ENCODE measurements at places on chromosomes 13 and 19.

DNA sequence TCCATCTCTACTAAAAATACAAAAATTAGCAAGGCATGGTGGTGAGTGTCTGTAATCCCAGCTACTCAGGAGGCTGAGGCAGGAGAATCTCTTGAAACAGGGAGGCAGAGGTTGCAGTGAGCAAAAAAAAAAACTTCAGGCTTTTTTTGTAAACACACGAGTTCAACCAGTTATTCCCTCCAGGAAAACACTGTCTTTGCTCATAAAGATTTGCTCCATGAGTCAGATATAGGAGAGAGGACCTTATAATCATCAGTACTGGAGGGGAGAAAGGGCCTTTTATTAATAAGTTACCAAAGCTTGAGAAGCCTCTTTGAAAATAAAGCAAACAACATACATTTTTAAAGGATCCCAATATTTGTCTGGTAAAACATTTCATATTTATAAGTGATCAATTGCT, 110.7 kb downstream of the EFNB2 start:
- H3K36me3 ChIP-seq: no peaks in the 10 kb centered on the region
- no peaks in the 10 kb centered on the region for H3K4me1 ChIP-seq
- DNase-seq: no peak
- no peak overlapping the region for H3K4me3 ChIP-seq
- H3K27ac ChIP-seq: no peak overlapping the region

- no peak for DNase-seq
- H3K4me3 ChIP-seq: no peak overlapping the region
- H3K27ac ChIP-seq: no peak overlapping the region
- peaks cover 30% of the 10 kb centered on the region for H3K4me1 ChIP-seq
- H3K27me3 ChIP-seq: peaks cover 13% of the 10 kb centered on the region
- H3K36me3 ChIP-seq: no peaks in the 10 kb centered on the region
These were observed 2.6 kb downstream of the PCDH17 start for GRCh38 chr13:57633950-57634838.

- H3K4me3 ChIP-seq: no peak overlapping the region
- no peaks in the 10 kb centered on the region for H3K36me3 ChIP-seq
- no peak for DNase-seq
- H3K27ac ChIP-seq: no peak overlapping the region
- H3K4me1 ChIP-seq: peaks cover 9% of the 10 kb centered on the region
These were observed 4.9 kb upstream of the TEX26 start for GRCh38 chr13:30927595-30927994.

- no peaks in the 10 kb centered on the region for H3K27me3 ChIP-seq
- no peaks in the 10 kb centered on the region for H3K4me1 ChIP-seq
- H3K36me3 ChIP-seq: no peaks in the 10 kb centered on the region
- no peak for DNase-seq
- no peak overlapping the region for H3K4me3 ChIP-seq
- no peak overlapping the region for H3K27ac ChIP-seq
These were observed 934.3 kb downstream of the DIAPH3 start for GRCh38 chr13:59229401-59229800.

GRCh38 chr13:30072818-30073186, 222.4 kb upstream of the UBL3 start:
- H3K27me3 ChIP-seq: peaks cover 2% of the 10 kb centered on the region
- no peak overlapping the region for H3K4me3 ChIP-seq
- no peak for DNase-seq
- H3K4me1 ChIP-seq: peaks cover 14% of the 10 kb centered on the region

DNA sequence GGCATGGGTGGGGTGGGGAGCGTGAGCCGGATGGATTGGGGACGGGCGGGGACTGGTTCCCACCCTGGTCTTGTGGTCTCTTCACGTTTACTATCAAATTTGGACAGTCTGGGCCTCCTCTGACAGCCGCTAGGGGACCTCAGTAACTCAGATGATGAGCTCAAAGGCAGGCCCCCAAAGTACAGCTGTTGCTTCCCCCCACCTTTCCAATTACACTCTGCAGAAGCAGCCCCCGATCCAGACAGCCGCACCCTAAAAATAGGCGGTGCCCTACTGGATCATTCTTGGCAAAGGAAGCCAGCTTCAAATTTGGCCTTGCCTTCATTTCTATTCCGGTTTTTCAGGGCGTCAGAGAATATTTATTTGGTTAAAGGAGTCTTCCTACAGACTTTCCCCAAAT, 1.9 kb upstream of the FOXO1 start:
- H3K36me3 ChIP-seq: no peaks in the 10 kb centered on the region
- peaks cover 14% of the 10 kb centered on the region for H3K4me1 ChIP-seq
- no peak for DNase-seq

DNA sequence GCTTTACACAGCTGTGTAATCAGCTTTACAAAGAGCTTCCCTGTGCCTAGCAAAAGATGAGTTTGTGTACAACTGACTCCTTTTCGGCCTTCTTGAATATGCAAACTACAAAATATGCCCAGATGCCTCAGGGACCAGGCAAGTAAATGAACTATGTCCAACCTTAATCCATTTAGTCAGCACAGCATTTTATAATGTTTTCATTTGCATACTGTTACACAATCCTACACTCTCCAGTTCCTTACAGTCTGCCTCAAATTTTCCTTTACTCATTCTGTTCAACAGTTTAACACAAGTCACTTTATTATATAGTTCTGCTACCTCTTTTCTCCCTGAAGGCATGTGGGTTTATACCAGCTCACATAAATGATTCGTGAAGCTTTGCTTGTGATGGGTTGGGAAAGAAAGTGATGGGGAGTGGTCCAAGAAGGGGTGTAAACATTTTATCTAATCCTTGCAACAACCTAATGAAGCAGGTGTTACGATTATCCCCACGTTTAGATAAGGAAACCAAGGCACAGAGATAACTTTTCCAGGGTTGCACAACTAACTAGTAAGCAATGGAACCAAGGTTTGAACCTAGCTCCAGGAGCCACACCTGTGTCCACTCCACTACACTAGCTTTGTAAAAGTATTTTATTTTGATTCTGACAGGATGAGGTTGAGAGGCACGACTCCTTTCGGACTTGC, 3.3 kb upstream of the USP12 start:
- no peak overlapping the region for H3K4me3 ChIP-seq
- no peaks in the 10 kb centered on the region for H3K36me3 ChIP-seq
- H3K27me3 ChIP-seq: no peaks in the 10 kb centered on the region
- peaks cover 31% of the 10 kb centered on the region for H3K4me1 ChIP-seq
- DNase-seq: peak; percentile 72
- no peak overlapping the region for H3K27ac ChIP-seq

- no peak overlapping the region for H3K4me3 ChIP-seq
- no peak for DNase-seq
- H3K27me3 ChIP-seq: peaks cover 3% of the 10 kb centered on the region
- no peak overlapping the region for H3K27ac ChIP-seq
- H3K4me1 ChIP-seq: peaks cover 2% of the 10 kb centered on the region
- peaks cover 10% of the 10 kb centered on the region for H3K36me3 ChIP-seq
These were observed 5.9 kb downstream of the ANO8 start for GRCh38 chr19:17328517-17329365.

DNA sequence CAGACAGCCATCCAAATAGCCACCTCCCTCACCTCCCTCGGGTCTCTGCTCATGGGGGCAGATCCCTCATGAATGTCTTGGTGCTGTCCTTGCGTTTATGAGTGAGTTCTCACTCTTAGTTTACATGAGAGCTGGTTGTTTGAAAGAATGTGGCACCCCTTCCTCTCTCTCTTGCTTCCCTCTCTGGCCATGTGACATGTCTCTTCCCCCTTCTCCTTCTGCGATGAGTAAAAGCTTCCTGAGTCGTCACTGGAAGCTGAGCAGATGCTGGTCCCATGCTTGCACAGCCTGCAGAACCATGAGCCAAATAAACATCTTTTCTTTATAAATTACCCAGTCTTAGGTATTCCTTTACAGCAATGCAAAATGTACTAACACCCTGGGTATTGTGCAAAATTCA, 208.7 kb downstream of the LACC1 start:
- H3K27ac ChIP-seq: no peak overlapping the region
- no peaks in the 10 kb centered on the region for H3K36me3 ChIP-seq
- H3K27me3 ChIP-seq: peaks cover 11% of the 10 kb centered on the region

GRCh38 chr13:80149736-80150135, 191.2 kb downstream of the SPRY2 start:
- H3K27me3 ChIP-seq: no peaks in the 10 kb centered on the region
- H3K36me3 ChIP-seq: no peaks in the 10 kb centered on the region
- no peak overlapping the region for H3K27ac ChIP-seq
- peaks cover 10% of the 10 kb centered on the region for H3K4me1 ChIP-seq
- no peak overlapping the region for H3K4me3 ChIP-seq

GRCh38 chr13:99389520-99390304, 82.5 kb upstream of the GPR183 start:
- H3K27me3 ChIP-seq: peaks cover 4% of the 10 kb centered on the region
- no peak overlapping the region for H3K27ac ChIP-seq
- H3K4me1 ChIP-seq: no peaks in the 10 kb centered on the region
- no peak for DNase-seq

DNA sequence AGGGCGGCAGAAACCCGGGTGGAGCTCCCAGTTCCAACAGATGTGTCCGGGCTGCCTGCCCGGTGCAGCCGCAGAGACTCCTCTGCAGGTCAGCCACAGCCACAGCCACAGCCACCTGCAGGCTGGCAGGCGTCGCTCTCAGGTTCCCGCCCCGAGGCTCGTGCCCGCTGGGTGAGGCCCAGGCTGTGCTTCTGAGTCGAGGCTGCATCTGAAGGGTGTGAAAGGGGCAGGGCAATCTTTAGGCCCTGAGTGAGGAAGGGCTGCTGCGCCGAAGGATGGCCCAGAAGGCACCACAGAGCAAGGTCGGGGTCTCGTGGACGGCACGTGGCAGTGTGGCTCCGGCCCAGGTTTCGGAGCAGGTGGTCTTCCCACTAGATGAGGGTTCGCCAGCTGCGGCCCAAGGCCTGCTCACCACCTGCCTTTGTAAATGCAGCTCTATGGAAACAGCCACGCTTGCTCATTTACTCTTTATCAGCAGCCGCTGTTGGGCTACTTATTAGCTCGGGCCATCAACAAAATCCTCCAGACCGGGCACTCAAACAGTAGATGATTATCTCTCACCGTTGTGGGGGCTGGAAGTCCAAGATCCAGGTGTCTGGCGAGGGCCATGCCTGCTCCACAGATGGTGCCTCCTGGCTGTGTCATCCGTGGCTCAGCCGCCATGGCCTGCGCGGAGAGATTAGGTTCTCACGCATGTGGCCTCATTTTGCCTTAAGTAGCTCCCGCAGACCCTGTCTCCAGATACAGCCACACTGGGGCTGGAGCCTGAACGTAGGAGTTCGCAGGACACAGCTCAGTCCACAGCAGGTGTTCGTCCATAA, 40.3 kb upstream of the TFDP1 start:
- H3K4me3 ChIP-seq: no peak overlapping the region
- H3K4me1 ChIP-seq: peaks cover 49% of the 10 kb centered on the region
- no peaks in the 10 kb centered on the region for H3K27me3 ChIP-seq
- peaks cover 36% of the 10 kb centered on the region for H3K36me3 ChIP-seq
- no peak for DNase-seq

DNA sequence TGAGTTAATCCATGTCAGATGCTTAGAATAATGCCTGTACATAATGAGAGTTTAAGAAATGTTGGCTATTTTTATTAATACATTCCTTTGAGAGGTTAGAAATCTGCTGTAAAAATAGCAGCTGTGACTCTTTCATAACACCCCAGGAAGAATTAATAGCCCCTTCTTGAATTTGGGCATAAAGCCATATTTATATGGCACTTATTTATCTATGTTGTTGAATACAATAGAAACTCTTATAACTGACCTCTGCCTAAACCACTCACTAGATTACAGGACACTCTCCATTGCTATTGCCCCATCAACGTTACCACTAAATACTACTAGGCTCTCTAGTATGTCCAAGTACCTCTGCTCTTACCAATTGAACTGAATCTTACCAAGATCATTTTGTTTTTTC, 16.3 kb downstream of the NEK5 start:
- DNase-seq: no peak
- no peaks in the 10 kb centered on the region for H3K4me1 ChIP-seq
- H3K27ac ChIP-seq: no peak overlapping the region
- H3K36me3 ChIP-seq: no peaks in the 10 kb centered on the region

- DNase-seq: no peak
- peaks cover 3% of the 10 kb centered on the region for H3K4me1 ChIP-seq
- H3K4me3 ChIP-seq: no peak overlapping the region
- no peak overlapping the region for H3K27ac ChIP-seq
- peaks cover 19% of the 10 kb centered on the region for H3K27me3 ChIP-seq
- H3K36me3 ChIP-seq: no peaks in the 10 kb centered on the region
These were observed 14.0 kb downstream of the JOSD2 start for GRCh38 chr19:50497022-50497405.

GRCh38 chr13:93771227-93771626, 544.6 kb downstream of the GPC6 start:
- no peaks in the 10 kb centered on the region for H3K36me3 ChIP-seq
- DNase-seq: no peak
- H3K27me3 ChIP-seq: peaks cover 2% of the 10 kb centered on the region

- peak; percentile 31 for DNase-seq
- H3K27me3 ChIP-seq: no peaks in the 10 kb centered on the region
- H3K4me3 ChIP-seq: no peak overlapping the region
These were observed 422.3 kb upstream of the GPC6 start for GRCh38 chr13:92804346-92804745.

- H3K4me3 ChIP-seq: peak overlapping the region; percentile 93
- H3K4me1 ChIP-seq: peaks cover 56% of the 10 kb centered on the region
- H3K27me3 ChIP-seq: peaks cover 2% of the 10 kb centered on the region
- peak overlapping the region; percentile 90 for H3K27ac ChIP-seq
These were observed 2.0 kb downstream of the FBL start for GRCh38 chr19:39843919-39844793.

DNA sequence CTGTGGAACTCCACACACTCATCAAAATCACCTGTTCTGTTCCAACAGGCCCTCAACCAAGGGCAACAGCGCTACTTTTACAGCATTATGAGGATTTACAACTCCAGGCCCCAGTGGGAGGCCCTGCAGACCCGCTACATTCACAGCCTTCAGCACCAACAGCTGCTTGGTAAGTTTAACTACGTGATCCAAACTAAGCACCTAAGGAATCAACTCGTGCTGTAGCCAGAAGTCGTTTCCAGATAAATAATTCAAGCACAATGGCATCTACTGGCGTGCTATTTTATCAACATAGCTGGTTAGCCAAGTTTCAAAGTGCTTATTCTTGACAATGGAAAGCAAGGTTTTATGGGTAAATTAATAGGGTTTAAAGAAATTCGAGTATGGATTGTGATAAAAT, 5.3 kb downstream of the FAM216B start:
- H3K4me3 ChIP-seq: no peak overlapping the region
- DNase-seq: no peak
- H3K36me3 ChIP-seq: no peaks in the 10 kb centered on the region
- no peak overlapping the region for H3K27ac ChIP-seq
- peaks cover 12% of the 10 kb centered on the region for H3K4me1 ChIP-seq

DNA sequence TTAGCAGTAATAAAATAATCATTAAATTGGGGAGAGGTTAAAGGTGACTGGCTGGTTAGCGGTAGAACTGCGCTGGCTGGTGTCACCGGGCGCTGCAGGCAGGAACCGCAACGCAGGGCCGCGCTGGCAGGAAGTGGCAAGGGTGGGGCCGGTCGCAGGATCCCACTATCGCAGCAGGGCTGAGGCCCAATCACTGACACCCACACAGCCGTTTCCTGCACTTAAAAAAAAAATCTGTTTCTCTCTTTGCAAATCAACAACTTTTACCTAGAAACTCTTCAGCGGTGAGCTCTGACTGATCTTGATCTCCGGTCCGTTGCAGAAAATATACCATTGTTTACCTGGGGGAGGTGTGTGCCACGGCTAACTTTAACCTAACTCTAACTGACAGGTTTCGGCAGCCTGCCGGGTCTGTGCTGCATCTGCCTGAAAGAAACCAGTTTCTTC, 46.9 kb downstream of the KLF2 start:
- H3K27me3 ChIP-seq: peaks cover 3% of the 10 kb centered on the region
- peaks cover 21% of the 10 kb centered on the region for H3K36me3 ChIP-seq
- no peak overlapping the region for H3K4me3 ChIP-seq

Data from HFFc6 (cell line).